Progenitor cell of endocrine pancreas (in vitro differentiated cells): ENCODE measurements at places on chromosomes 7 and 10.

DNA sequence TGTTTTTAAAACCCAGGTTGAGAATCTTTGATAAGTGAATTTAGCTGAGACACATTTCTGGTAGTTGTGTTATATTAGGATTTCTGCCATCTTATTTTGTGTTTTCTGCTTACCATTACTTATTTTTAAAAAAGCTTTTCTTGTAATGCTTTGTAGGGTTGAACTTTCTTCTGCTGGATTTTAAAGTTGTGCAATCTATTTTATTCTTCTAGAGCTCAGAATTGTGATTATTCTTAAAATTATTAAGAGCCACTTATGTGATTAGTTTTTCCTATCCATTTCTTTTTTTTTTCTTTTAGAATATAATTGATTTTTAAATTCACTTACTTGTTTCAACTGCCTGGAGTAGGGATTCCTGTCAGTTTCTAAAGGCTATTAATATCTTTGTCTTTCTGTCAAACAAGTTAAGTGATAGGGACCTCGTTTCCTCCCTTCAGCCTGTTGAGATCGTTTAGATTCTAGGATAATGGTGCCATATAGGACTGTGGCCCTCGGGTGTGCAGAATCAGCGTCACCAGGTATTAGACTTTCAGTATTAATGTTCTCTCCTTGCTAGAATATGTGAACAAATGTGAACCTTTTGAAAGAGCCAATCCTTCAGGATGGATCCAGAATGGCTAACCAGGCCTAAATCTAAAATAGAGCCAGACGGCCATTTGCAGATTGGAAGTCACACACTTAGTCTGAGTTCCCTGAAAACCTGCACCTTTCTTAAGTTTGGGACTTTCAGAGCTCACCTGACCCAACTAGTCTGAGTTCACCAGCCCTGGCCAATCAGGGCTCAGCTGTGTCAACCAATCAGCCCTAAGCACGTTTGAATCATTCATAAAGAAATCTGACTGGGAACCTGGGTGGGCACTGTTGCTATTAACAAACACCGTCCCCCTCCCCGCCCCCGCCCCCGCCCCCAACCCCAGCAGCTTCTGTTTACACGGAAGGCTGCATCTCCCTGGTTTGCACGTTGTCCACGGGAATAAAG is 26.2 kb downstream of the CUX1 start:
- no peaks in the 10 kb centered on the region for H3K27me3 ChIP-seq
- DNase-seq: no peak
- H3K4me3 ChIP-seq: no peak overlapping the region

DNA sequence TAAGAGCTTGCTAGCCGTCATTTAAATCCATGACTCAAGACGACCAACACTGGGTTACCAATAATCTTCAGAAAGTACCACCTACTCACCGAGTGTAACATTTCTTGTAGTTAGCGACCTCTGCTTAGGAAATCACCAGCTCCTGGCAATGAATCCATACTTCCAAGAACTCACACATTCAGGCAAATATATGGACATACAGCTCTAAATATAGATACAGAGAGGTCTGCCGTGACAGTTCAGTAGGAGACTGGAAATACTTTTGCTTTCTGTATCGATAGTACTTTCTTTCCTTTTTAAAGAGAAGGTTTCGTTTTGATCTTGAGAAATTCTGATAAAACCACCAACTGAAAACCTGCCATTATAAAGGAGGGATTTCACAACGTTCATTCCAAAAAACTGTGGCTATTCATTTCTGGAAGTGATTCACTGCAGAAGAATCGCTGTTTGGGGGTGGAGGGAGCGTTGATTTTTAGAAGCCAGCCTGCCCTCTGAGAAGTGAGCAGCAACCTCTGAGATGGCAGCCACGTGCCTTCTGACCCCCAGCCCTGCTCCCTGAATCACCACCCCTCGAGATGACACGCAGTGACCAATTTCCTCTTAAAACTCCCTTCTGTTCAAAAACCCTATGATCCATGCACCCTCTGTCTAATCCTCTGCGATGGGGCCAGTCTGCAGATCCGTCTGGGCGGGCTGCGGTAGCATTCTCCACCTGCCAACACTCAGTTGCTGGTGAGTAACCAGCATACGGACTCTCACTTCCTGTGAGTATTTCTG is 179.0 kb upstream of the KLF14 start:
- peaks cover 3% of the 10 kb centered on the region for H3K27me3 ChIP-seq
- H3K36me3 ChIP-seq: no peaks in the 10 kb centered on the region
- no peak overlapping the region for H3K4me3 ChIP-seq
- H3K4me1 ChIP-seq: peaks cover 12% of the 10 kb centered on the region
- H3K27ac ChIP-seq: no peak overlapping the region
- DNase-seq: no peak

- H3K27ac ChIP-seq: no peak overlapping the region
- no peak overlapping the region for H3K4me3 ChIP-seq
Observed at GRCh38 chr7:66933469-66933868, 12.4 kb downstream of the TMEM248 start.

DNA sequence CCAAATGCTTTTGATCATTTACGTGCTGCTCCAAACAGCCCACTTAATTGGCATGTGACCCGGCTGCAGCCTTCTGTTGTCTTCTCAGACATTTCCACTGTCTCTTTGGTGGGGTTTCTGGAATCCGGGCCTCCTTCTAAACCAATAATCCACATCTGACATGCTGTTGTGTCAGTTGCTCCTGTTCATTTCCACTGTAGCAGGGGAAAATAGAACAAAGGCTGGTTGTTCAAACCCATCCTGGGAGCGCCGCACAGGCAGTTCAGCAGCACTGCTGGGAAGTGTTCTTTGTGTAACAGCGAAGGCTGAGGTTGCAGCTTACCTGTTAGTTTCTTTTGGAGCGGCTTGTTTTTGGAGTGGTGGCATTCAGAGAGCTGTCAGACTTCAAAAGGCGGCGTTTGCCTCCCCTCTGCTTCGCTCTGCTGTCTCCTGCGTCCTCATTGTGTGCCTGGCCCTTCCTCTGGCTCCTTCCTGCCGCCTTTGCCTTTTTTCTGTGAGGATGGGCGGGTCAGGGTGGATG is 149.4 kb downstream of the SNX10 start:
- no peak overlapping the region for H3K4me3 ChIP-seq
- H3K27ac ChIP-seq: peak overlapping the region; percentile 70
- peaks cover 43% of the 10 kb centered on the region for H3K4me1 ChIP-seq

DNA sequence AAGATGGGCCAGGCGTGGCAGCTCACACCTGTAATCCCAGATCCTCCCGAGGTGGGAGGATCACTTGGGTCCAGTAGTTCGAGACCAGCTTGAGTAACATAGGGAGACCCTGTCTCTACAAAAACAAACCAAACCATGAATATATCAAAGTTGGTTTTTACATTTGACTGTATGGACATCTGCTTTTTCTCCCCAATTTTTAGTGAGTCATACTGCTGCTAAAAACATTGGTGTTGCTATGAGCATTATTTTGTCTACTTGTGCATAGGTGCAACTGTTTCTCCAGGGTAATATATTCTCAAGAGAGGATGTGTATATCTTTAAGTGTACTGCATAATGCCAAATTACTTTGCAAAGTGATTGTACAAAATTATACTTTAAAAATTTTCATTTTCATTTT is 769 bp upstream of the TMEM248 start:
- no peak for DNase-seq
- H3K4me1 ChIP-seq: peaks cover 13% of the 10 kb centered on the region
- H3K36me3 ChIP-seq: peaks cover under 1% of the 10 kb centered on the region
- no peaks in the 10 kb centered on the region for H3K27me3 ChIP-seq
